ENCODE measurements at places on chromosomes 7 and 10.
A peak's percentile ranks its signal among the peaks of the same experiment; 100 is the strongest.

GRCh38 chr7:81140252-81140651 is 221.4 kb upstream of the SEMA3C start:
- no peak for DNase-seq

DNA sequence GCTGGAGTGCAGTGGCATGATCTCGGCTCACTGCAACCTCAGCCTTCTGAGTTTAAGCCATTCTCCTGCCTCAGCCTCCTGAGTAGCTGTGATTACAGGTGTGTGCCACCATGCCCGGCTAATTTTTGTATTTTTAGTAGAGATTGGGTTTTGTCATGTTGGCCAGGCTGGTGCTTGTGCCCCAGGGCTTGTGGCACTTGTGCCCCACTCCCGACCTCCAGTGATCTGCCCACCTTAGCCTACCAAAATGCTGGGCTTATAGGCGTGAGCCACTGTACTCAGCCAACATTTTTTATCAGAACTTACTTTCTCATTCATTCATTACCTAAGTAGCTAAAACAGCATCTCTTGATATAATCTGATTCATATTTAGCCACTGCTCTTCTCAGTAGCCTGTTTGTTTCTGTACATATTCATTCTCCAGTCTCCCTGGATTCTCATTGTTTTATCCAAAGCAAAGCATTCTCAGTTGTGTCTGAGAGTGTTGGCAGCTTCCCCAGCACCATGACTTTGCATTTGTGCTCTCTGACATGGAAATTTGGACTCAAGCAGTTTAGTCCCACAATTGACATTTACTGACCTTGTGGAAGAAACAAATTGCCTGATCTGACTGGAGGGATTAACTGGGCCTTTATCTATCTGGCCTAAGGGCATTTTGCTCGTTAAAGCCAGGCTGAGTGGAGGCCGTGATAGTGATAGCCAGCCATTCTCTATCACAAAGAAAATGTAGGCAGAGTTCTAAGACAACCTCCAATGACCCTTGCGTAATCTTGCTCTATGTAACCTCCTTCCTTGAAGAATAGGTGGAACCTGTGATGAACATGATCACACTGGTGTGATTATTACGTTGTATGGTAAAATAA is 44.9 kb downstream of the AKR1B15 start:
- DNase-seq, result peak; percentile 95

DNA sequence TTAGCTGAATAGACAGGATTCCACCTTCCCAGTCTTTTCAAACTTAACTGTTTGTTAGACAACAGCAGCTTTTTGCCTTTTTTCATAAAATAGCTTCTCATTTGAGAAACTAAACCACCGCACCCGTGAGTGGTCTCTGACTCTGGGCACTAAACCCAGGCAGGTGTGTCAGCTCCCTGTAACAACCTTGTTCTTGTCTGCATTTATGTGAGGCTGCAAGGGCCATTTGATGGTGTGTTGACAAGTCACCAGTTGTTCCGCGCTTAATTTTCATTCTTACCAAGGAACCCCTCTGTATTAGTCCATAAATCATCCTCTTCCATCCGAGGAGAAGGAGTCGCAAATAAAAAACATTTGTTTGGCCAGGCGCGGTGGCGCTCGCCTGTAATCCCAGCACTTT is 1.5 kb downstream of the STOX1 start:
- DNase-seq, result no peak

- DNase-seq, result peak; percentile 0
These were observed 420.7 kb upstream of the LRRTM3 start for GRCh38 chr10:66505003-66505657.

DNA sequence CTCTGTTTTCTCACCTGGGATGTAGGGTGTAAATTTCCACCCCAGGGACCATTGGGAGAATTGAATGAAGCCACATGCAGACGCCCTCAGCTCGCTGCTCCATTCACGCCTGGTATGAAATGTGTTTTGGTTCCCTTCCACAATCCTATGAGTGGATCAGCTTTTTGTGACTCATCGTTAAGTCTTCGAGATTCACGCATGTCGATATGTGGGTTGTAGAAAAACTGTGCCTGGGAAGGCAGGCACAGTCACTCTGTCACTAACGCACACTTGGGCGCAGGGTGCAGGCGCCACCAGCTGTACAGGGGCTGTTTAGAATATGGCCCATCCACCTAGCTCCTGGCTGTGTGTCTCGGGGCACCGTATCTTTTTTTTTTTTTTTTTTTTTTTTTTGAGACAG is 64.2 kb upstream of the SH2B2 start:
- peak; percentile 36 for DNase-seq

GRCh38 chr10:31770307-31770902 is 158.2 kb downstream of the ARHGAP12 start:
- DNase-seq, result no peak

All from IMR-90 (cell line).